ENCODE measurements at places on chromosomes 2 and 18.

- DNase-seq: no peak
These were observed 631 bp downstream of the MORN2 start for GRCh38 chr2:38876407-38876806.

GRCh38 chr2:117562654-117563053 is 251.8 kb upstream of the DDX18 start:
- DNase-seq: no peak

DNA sequence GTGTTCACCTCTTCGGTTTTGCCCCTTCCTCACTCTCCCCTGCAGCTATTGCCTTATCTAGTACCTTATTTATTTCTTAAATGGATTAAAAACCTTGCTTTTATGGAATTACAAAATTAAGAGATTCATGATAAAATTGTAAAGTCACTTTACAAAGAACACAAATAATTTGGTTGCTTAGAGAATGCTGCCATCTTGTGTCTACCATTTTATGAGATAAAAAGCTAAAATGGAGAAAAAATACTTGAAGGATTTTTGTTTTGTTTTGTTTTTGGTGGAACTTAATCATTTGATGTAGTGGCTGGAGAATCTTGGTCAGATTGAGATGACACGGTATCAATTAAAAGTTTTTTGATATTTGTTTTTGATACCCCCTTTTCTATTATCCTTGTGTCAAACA is 69.6 kb downstream of the R3HDM1 start:
- no peak for DNase-seq

DNA sequence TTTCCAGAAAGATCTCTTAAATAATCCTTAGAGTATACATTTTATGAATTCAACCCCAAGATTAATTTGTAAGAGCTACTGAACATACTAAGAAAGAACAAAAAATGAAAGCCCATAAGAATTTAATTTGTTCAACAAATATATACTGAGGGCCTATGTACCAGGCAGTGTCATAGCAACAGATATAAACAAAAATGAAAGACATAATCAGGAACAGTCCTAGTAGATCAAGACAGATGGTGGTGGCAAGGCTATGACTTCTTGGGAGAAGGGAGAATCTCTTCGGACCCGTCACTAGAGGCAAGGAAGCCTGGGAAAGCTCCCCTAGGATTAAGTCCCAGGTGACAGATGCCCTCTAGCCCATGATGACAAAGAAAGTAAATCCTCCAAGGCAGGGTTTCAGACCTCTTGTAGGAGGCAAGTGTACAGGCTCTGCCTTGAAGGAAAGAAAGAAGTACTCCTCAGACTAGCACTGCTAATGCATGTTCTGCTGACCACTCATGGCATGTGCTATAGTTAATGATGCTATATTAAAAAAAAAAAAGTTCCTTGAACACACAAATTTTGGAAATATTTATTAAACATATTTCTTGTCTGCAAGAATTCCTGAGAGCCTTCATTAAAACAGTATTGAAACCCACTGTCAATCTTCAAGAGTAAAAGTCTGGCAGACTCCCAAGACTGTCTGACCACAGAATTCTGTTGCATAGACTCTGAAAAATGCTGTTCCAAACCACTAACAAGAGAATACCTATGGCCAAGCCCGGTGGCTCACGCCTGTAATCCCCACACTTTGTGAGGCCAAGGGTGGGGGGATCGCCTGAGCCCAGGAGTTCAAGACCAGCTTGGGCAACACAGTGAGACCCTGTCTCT is 31.5 kb downstream of the NOL10 start:
- DNase-seq: no peak

GRCh38 chr2:224268441-224268840 is 133.5 kb downstream of the FAM124B start:
- no peak for DNase-seq

- DNase-seq: no peak
These were observed 158.0 kb downstream of the BARD1 start for GRCh38 chr2:214651451-214651850.

- no peak for DNase-seq
These were observed 101.4 kb upstream of the CELF4 start for GRCh38 chr18:37666991-37667390.

GRCh38 chr2:25314514-25315315 is 27.0 kb downstream of the DNMT3A start:
- DNase-seq: peak; percentile 88

GRCh38 chr2:239302808-239303557 is 97.8 kb downstream of the HDAC4 start:
- DNase-seq: peak; percentile 18

DNA sequence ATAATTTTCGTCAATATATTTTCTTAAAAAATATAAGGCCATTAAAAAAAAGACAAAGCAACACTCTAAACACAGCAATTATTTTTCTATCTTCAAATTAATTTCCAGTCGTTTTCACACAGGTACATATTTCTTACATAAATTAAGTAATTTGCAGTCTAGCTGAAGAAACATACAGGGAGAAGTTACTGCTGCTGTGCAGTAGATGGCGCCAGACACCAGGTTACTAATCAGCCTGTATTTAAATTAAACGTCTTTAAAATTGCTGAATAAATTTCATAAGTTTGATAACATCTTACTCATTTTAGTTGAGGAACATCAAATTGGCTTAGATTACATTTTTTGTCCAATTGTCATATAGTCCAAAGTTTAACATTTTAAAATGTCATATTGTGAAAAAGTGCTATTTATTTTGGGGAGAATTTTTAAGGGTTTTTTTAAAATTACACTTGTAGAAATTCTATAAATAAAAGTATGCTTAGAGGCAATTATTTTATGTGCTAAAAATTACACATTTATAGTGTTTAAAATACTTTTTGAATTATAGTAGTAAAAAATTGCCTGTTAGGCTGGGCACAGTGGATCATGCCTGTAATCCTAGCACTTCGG is 88.4 kb downstream of the PMAIP1 start:
- DNase-seq: peak; percentile 43

- no peak for DNase-seq
These were observed 243.5 kb downstream of the CDH7 start for GRCh38 chr18:65994302-65994701.

- DNase-seq: no peak
These were observed 69.0 kb upstream of the LMAN1 start for GRCh38 chr18:59428018-59428417.

GRCh38 chr18:78430131-78430758 is 549.4 kb upstream of the SALL3 start:
- no peak for DNase-seq

DNA sequence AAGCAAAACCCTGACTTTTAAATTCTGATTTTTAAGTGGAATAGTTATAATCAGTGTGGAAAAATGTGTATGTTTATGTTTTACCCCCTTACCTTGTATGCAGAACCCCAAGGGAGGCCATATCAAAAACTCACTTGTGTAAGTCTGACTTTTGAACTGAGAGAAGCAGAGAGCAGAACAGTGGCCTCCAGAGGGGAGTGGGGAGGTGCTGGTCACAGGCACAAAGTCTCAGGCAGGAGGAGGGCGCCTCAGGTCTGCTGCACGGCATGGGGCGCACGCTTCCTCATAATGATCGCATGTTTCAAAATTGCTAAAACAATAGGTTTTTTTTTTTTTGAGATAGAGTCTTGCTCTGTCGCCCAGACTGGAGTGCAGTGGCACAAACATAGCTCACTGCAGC is 127.8 kb downstream of the TPO start:
- DNase-seq: no peak

DNA sequence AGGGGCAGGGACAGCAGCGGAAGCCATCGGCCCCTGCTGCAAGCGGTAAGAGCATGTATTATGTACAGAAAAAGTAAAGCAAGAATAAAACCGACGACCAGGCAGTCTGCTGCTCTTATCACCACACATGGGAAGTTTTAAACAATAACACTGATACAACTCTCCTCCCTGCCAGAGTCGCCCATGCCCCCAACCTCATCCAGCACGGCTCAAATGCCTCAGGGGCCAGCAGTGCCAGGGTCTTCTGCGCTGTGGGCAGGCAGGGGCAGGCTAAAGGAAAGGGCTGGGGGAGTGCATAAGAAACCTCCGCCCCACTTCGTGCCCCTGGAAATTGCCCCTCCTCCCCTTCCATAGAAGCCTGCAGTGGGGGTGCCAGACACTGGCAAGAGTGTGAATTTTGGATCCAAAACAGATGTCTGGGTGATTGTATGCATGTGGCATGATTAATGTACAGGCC is 10.1 kb downstream of the TEX51 start:
- no peak for DNase-seq

GRCh38 chr18:40883271-40883670 is 1071.8 kb upstream of the PIK3C3 start:
- no peak for DNase-seq

DNA sequence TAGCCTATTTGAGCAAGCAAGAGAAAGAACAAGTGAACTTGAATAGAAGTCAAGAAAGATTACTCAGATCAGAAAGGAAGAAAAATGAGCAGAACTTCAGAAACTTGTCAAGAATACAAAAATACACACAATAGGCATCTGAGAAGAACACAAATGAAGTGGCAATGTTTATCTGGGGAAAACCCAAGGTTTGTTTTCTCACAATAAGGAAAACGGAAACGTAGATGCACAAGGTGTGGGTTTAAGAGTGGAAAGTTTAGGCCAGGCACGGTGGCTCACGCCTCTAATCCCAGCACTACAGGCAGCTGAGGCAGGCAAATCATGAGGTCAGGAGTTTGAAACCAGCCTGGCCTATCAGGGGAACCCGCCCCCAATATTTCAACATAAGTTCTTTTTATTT is 159.5 kb upstream of the GYPC start:
- DNase-seq: no peak

DNA sequence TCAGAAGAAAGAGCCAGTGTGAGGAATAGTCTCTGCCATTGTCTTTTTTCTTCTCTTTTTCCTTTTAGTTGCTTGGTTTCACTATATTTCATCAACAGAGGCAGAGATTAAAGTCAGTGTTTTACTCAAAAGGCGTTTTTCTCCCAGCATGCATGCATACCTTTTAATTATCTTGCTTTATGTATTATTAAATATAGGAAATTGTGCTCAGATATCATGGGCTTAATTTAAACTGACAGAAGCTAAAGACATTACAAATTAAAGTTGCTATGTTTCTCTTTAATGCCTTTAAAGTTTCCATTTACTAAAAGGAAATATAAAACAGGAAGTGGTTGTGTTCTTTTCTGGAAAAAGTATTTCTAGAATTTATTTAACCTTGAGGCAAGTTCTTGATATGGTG is 223.3 kb upstream of the ATP5MC3 start:
- no peak for DNase-seq

GRCh38 chr18:80175451-80176204 is 66.6 kb downstream of the ADNP2 start:
- DNase-seq: no peak

GRCh38 chr2:45134014-45134413 is 124.8 kb upstream of the SIX2 start:
- no peak for DNase-seq

- no peak for DNase-seq
These were observed 5.4 kb downstream of the CRYGD start for GRCh38 chr2:208118918-208119317.

DNA sequence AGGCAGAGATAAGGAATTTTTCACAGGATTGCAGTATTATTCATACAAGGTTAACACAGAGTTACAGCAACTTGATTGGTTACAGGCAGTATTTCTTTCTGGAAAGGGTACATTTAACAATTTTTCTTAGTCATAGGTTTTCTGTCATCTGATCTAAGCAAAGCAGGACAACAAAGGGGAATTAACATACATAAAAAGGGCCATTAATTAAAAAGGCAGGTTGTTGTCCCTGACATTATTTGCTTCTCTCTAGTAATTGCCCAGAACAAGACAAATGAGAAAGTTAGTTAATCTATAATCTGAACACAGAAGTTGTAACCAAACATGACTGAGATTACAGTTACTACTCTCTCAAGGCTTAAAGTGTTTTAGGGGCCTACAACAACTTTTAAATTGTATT is 291.4 kb upstream of the LRRTM4 start:
- DNase-seq: no peak

DNA sequence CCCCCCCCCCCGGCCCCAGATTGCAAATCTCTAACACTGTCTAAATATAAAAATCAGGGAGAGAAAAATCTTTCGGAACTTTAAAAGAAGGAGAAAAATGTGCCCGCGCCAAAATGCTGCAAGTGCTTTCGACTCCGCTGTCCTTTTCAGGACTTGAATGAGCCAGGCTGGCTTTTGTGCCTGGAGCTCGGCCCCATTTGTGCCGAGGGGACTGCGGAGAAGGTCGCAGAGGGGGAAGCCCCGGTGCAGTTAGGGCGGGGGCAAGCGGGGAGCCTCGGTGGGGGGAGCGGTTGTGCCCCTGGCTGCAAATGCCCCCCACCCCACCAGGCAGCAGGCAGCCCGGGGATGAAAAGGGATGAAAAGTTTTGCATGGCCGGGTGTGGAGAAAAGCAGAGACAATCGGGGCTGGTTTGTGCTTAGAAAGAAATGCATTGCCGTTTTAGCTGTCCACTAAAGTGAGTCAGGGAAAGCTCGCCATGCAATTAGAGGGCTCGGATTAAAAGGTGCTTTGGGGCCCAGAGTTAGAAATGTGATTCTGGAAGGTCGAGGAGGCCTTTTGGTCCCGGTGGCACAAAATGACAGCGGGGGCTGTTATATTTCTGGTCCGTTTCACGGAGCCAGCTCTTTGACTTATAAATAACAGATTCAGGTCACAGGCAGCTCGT is 1.6 kb downstream of the INHBB start:
- DNase-seq: no peak

- no peak for DNase-seq
These were observed 192.6 kb upstream of the TWIST2 start for GRCh38 chr2:238655198-238655860.

DNA sequence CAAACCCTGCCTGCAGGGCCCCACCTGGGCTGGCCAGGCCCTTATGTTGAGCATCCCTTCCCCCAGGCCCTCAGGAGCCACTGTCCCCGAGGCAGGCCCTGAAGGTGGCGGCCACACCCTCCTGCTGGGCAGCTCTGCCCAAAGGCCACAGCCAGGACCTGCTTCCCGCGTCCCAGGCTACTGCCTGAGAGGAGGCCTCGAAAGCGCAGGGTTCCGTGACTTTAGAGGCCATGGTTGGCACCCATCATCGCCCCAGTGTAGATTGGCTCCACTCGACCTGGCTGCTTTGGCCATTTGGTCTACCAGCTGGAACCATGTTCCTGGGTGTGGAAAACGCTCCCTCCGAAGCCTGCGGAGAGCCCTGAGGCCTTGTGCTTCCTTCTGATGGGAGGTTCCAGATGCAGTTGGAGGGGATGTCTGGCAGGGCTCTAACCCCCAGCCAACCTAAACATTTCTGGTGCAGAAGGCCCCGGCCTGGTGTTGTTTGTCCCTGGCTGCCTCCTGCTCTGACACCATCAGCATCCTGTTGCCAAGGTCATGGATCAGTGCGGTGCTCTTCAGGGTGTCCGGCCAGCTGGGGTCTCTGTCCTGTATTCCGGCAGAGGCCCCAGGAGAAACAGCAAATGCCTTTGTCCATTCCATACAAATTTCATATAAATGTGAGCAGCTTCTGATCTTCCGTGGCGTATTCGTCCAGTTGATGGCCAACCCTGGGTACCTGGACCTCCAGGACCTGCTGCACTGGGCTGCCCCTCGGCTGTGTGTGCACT is 14.7 kb downstream of the CAPN10 start:
- DNase-seq: peak; percentile 11

DNA sequence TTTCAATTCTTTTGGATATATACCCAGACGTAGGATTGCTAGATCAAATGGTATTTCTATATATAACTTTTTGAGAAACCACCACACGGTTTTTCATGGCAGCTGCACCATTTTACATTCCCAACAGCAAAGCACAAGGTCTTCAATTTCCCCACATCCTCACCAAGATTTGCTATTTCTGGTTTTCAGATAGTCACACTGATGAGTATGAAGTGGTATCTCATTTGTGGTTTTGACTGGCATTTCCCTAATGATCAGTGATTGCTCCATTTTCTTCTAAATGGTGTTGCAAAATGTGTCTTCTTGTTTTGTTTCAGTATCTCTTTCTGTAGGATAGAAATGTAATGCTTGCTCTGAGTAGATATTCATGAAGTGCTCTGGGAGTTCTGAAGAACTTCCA is 52.0 kb downstream of the ANKRD44 start:
- DNase-seq: no peak

Measured in femur (tissue), 1 donor.